ENCODE measurements at places on chromosomes 7 and 10.

DNA sequence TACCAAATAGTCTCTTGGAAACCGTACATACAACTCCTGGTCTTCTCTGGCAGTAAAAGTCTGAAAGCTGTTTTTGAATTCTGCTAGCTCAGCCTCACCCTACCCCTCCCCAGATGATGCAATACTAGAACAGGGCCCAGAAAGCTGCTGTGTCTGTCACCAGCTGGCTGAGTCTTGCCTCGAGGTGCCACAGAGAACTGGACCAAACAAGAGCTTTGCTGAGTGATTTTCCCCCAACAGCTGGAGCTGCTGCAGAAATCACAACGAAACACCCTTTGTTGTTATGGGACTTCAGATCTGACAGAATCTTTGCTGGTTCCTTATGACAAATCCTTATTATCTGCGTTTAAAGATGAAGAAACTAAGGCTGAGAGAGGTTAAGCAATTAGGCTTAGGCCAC lies 134.1 kb downstream of the SPAG6 start:
- DNase-seq = no peak

GRCh38 chr7:78129865-78130264 lies 331.3 kb downstream of the PHTF2 start:
- no peak for DNase-seq

DNA sequence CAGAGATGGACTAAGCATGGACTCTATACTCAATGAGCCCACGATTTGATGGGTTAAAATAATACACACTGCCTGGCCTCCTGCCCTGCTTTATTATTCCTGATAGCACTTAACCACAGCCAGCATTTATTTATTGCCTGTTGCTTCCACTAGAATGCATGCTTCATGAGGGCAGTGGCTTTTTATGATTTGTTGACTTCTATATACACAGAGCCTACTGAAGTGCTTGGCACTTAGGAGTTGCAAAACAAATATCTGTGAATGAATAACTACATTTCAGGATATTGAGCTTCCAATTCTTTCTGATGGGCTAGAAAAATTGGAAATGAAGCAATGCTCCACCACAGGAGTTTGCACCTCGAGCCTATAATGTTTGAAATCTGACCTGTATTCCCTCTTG lies 513.6 kb upstream of the ZMIZ1 start:
- DNase-seq = no peak

DNA sequence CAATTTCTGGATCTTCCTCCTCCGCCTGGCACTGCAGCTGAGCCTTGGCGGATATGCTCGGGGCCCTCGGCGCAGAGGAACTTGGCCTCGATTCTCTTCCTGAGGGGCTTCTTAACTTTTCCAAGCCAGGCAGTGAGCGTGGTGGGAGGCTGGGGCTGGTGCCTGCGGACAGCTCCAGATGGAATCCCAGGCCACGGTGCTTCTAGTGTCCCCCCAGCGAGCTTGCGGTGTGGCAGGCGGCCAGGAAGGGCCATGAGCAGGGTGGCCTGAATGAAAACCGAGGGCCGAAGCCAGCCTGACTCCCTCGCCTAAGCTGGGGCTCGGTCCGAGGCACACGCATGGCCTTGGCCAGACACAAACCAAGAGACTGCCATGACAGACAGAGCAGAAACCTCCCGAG lies 31.3 kb downstream of the RCC1L start:
- no peak for DNase-seq

DNA sequence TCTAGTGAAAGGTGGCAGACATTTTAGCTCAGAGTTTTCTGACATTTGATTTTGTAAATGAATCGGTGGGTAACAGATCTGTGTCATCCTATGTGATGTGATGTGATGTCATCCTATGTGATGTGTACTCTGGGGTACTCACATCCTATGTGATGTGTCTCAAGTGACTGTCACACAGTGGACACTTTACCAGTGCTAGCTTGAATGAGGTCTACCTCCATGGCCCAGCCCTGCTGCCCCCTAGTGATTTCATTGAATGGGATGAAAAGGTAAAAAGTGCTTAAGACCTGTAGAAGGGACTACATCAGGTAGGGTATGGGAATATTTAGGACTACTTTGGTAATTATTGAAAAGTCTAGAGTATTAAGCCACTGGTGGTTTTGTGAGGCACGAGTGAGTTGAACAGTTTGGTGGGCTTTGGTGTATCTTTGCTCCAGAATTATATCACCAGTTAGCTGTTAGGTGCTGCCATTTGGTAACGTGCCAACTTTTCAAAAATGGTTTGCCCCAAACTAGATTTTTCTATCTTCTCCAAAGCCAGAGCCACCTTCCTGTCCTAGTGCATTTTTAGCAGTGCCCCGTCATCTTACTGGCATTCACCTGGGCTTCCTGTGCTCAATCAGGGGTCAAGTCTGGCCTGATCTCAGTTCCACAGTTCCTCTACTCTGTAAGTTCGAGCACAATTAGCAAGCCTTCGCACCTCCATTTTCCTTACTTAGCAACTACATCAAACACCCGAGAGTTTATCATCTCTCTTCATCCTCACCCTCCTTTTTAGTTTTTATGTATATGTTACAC lies 9.7 kb downstream of the EIF4H start:
- DNase-seq = no peak

DNA sequence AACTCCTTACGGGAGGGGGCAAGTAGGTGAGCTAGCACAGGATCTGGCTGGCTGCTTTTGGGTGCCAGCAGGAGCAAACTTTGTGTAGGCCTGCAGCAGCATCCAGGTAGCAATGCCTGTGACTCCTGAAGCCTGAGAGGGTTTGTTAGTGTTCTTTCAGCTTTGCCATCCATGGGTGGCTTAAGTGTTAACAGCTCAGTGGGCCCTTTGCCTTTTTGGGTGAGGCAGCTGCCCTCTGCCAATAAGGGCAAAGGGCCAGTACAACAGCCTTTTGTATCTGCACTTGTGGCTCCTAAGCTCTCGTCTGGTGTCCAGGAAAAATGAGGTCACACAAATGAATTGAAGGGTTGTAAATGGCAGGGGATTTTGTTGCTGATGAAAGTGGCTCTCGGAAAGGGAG lies 359.0 kb upstream of the CHRM2 start:
- no peak for DNase-seq

- DNase-seq = no peak
These were observed 344.7 kb upstream of the NPSR1 start for GRCh38 chr7:34313289-34313688.

DNA sequence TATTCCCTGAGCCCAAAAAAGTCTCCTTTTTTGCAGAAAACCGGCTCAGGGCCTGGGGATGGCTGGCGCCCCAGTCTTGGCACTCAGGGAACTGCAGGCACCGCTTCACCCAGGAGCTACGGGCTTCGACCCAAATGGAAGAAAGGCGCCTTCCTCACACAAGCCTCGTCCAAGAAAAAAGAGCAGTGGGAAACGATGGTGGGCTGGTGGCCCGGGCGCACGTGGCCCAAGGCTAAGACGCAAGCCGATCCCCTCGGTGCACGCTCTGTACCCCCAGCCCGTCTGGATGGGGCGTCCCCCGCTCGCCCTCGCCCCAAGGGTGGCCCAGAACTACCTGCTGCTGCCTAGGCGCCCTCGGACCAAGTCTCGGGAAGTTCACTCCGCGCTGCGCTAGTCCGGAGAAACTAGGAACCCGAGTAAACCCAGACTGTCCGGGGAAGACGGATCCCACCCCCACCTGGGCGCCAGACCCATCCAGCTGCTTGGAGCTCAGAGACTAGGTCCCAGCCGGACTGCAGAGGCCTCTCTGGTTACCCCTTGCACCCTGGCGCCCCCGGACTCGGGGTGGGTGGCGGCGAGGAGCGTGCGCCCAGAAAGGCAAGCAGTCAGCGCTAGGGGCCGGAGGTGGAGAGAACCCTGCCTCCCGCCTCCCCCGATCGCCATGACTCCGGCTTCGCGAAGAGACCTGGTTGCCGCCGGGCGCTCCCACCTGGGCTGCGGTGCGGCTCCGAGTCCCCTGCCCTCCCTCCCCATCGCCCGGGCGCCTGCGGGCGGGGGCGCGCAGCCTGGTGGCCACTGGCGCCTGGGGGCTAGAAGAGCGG lies 76.4 kb downstream of the CALN1 start:
- DNase-seq = no peak

DNA sequence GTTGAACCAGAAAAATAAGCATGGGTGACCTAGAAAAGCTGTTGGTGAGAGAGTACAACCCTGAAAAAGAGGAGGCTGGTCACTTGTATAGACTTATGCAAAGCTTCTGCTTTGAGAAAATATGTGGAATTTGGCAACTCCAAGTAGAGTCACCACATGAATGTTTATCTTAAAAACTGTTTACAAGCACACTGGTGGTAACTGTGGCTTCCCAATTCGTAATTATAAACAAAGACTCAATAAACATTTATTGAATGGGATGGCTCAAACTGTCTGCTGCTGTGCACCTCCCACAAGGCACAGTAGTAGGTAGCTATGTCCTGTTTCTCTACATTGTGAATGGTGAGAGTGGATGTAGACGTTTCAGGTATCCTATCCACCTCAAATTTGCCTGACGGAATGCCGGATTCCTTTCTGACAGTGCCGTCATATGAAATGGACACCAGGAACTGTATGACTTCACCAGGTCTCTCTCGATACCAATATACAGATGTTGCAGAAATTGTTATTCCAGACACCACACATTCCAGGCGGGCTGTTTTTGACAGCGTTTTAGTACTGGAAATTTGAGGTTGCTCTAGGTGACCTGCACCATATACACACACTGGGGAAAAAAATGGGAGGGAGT lies 43.4 kb upstream of the TARP start:
- no peak for DNase-seq

DNA sequence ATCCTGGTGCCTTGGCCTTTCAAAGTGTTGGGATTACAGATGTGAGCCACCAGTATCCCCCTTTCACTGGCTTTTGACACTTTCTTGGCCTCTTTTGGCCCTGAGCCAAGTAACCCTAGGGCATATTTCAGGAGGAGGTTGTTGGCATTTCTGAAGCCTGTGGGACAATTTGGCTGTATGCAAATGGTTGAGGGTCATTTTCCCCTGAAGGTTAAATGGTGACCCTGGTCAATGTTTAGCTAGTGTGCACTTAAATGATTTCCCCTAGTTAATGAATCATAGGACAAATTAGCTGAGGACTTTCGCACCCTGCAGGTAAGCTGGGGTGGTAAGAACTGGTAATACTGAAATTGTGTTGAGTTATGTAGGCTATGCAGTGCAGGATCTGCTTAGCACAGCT lies 660.5 kb downstream of the LRMDA start:
- DNase-seq = no peak

DNA sequence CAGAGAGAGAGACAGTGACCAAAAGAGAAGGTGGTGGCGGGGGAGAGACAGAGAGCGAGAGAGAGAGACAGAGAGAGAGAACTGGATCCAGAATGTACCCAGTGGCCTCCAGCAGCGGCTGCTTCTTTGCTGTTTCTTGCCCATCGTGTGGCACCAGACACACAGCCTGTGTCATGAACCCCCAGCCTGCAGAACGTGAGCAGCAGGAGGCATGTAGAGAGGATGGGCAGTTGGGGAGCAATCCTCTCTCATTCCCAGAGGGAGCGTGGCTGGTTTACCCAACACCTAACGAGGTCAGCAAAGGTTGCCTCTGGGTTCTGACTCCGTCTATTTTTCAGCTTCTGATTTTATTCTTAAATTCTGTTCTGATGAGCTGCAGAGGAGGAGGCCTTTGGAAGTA lies 168.1 kb downstream of the ADARB2 start:
- no peak for DNase-seq

- DNase-seq = no peak
These were observed 18.0 kb downstream of the NEBL start for GRCh38 chr10:20879136-20879535.

DNA sequence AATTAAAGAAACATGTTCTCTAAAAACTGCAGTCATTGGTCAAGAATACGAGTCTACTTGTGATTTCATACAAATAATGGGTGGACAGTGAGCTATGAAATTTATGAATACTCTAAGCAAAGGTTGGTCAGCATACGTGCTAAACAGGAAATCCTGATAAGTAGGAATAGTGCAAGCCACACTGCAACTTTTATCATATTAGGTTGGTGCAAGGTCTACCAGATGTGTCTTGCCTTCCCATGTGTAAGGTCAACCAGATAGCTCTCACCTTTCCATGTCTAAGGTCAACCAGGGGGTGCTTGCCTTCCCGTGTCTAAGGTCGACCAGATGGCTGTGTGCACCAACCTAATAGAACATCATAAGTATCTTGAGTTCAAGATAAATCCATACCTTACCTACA lies 2.0 kb upstream of the ITGB1 start:
- DNase-seq = no peak

- no peak for DNase-seq
These were observed 638 bp downstream of the BRAT1 start for GRCh38 chr7:2554661-2555111.

- DNase-seq = no peak
These were observed 327.5 kb upstream of the MEOX2 start for GRCh38 chr7:16014031-16014430.

DNA sequence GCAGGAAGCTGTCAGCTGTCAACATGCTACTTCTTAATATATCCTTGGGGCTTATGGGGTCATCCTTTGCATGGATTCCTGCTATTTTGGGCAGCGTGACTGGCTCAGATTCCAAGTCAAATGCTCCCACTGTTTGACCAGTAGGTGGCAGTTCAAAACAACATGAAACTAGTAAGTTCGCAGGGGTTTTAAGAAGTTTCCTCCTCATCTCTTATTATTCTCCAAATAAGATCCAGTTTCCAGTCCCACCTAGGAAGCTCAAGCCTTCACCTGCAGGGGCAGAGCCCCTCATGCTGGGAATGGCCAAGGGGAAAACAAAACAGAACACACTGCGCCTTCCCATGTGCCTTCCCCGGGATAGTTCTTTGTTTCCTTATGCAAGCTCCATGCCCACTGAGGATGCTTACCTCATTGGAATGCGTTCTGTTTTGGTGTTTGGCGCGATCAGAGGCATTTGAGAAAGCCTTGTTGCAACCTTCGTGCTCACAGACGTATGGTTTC lies 259.8 kb downstream of the GLI3 start:
- no peak for DNase-seq

DNA sequence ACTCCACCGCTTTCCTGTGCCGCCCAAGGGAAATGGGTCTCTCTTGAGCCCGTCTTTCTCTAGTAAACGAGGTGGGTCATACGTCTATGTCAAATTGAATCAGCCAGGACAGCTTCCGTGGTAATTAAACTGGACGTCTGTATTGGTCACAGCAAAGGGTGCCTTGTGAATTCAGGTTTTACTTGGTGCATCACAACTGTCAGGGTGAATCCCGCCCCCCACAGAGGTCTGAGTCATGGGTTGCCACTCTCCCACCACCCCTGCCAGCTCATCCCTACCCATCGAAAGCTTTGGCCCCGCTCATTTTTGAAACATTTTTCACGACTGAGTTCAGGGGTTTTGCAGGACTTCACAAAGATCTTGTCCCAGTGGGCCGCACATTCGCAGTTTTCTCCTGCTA lies 8.0 kb upstream of the SP8 start:
- DNase-seq = no peak

GRCh38 chr7:111329367-111330234 lies 232.7 kb downstream of the IMMP2L start:
- DNase-seq = no peak

DNA sequence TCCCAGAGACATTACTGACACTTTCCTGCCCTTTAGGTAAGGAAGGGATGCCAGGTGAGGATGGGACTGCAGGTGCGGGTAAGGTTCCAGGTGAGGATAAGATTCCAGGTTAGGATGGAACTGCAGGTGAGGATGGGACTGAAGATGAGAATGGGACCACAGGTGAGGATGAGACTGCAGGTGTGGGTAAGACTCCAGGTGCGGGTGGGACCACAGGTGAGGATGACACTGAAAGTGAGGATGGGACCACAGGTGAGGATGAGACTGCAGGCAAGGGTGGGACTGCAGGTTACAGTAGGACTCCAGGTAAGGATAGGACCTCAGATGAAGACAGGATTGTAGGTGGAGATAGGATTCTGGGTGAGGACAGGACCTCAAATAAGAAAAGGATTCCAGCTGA lies 322.3 kb downstream of the WDR37 start:
- no peak for DNase-seq

- no peak for DNase-seq
These were observed 1.7 kb upstream of the LDB1 start for GRCh38 chr10:102121739-102122372.

Data from NK-92 treated with Interleukin-12 subunit alpha and Interleukin-12 subunit beta, amount 100 ng/mL, for 24 hours (cell line).